ENCODE measurements at places on chromosomes 12 and 14.

DNA sequence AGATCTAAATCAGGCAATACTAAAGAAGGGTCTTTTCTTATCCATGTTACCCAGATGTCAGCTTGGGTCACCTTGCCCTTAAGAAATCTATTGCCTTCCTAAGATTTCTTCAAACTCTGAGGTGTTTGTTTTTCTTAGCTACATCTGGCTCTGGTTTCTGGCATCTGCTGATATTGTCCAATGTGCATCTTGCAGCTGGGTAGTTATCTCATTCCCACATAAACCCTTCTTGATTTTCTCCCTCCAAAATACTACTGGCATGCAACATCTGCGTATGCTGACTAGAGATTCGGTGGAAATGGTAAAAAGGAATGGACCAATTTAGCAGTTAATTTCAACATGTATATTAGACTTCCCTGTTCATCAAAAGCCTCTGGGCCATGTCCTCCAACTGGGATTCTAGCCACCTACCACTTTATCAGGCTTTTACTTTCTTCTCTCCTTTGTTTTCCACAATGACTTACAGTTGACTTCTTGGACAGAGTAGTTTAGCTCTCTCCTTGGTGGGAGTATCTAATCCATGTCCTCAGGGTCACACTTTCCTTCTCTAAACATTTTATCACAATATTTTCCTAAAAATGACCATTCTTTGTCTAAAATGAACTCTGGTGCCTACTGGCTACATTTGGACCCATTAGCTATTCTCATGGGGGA lies 324.8 kb upstream of the FAR2 start:
- DNase-seq: no peak

DNA sequence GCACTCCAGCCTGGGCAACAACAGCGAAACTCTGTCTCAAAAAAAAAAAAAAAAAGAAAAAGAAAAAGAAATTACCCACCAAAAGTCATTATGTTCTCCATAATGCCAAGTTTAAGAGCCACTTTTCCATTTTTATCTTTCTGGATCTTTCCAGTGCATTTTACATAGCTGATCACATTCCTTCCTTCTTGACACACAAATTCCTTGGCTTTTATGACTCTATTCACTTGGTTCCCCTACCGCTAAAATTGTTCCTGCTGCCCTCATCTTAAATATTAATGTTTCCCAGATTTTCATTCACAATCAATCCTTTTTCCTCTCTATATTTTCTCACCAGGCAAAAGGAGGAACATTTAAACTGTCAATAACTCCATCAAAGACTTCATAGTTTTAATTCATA lies 20.2 kb downstream of the KLHL28 start:
- no peak for DNase-seq

GRCh38 chr14:34875031-34875922 lies at the start of gene BAZ1A:
Gene BAZ1A (minus strand): TSS chr14:34875360. CDS start chr14:34874604, 756 bp downstream.
- peak; percentile 90 for DNase-seq

DNA sequence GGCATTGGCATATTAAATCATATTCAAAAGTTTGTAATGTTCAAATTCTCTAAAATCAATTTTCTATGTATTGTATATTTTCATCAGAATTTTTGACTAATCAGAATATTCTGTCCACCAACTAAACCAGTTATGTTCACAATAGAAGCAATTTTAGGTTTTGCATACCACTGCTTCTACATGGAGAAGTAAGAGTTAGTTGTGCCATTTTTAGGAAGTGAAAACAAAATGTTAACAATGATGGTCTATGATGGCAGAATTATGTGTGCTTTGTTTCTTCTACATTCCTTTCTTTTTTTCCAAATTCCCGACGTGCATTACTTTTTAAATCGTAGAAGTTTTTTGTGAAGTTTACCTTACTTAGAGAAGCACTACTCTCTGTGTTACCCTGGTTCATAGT lies 29.5 kb downstream of the ABHD12B start:
- DNase-seq: no peak

DNA sequence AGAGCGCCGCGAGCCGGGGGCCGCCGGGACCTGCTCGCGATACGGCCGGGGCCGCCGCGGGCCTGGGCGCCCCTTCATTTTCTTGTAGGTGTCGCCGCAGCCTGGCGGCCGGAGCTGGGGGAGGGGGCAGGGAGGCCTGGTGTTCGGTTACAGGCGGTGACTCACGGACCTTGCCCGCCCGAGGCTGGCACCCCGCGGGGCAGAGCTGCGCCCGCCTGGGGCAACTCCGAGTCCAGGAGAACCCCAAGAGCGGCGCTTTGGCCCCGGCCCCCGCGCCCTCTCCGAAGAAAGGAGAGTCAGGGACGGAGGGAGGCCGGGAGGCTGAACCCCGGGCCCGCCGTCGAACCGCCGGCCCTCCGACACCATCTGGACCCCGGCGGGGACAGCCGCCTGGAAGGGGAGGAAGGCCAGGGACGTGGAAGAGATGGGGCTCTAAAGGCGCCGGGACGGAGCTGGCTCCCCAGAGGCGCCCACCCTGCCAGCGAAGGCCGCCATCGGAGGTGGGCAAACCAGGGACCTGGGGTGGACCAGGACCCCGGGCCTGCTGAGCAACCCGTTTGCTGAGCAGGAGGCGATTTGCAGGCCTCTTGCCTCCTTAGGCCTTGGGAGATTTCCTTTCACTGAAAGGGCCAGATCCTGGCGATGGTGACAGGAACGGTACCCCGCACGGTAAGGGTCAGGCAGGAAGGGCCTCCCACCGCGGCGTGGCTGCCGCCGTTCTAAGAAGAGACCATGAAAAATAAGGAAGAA lies 843 bp upstream of the NUAK1 start:
- peak; percentile 72 for DNase-seq

GRCh38 chr14:100504372-100505078 lies 82.7 kb downstream of the BEGAIN start:
- DNase-seq: peak; percentile 20

DNA sequence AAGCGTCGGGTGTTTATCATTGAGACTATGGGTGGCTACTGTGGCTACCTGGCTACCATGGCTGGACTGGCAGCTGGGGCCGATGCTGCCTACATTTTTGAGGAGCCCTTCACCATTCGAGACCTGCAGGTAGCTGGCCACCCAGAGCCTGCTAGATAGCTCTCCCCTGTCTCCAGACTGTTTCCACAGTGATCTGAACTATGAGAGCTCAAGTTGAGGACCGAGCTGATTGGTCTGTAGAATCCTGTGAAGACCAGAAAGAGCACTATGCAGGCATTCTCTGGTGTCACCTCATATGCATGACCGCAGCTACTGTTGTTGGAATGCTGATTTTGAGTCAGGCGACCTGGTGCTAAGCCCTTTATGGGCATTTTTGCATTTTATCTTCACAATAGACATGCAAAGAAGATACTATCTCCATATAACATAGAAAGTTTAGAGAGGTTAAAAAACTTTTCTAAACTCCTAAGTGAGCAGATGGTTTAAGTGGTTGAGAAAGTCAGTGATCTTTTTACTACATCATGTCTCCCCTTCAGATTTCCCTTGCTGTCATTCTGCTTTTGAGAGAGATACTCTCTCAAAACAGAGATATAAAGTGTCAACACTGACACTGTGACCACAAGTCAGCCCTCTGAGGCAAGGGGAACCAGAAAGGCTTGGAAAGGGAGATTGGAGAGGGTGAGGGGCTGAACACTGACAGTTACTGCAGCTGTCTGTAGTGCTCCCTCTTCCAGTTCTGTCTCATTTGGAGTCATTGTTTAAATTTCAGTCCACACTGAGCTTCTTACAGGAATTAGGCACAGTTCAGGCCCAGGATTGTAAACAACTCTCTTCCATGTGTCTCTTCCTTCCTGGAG lies 14.3 kb downstream of the ASB8 start:
- no peak for DNase-seq

DNA sequence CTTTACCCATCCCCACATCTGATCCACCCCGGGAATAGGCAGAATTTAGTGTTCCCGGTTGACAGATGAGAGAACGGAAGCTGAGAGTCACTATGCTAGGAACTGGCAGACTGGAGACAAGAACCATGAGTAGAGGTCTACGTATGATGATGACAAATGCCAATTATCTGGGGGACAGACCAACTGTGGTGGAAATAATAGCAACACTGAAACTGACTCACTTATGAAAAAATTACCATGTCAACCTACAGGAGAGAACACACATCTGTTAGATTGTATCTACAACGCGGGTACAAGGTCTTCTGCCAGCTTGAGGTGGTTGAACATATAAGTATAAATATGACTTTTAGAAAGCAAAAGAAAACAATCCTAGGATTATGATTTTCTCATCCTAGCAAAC lies 15.4 kb upstream of the SELPLG start:
- peak; percentile 51 for DNase-seq

- no peak for DNase-seq
Observed at GRCh38 chr12:68976395-68976841, 43.4 kb upstream of the CPM start.

DNA sequence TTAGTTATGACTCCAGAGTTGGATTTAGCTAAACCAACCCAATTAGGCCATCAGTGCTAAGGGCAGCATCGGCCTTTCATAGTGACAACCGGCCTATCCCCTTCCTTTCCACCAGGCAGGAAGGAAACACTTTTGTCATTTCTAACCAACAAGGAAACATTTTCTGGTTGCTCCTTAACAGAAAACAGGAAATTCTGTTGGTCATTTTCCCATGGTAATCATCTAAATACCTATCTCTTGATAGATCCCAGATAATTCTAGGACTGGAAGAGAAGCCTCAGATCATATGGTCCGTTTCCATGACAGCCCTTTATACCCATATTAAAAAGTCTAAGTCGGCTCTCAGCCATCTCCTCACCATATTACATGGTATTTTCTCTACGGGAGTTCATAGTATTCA lies 79.2 kb upstream of the USP44 start:
- no peak for DNase-seq

GRCh38 chr14:24903337-24903736 lies 146.6 kb downstream of the STXBP6 start:
- DNase-seq: peak; percentile 60

DNA sequence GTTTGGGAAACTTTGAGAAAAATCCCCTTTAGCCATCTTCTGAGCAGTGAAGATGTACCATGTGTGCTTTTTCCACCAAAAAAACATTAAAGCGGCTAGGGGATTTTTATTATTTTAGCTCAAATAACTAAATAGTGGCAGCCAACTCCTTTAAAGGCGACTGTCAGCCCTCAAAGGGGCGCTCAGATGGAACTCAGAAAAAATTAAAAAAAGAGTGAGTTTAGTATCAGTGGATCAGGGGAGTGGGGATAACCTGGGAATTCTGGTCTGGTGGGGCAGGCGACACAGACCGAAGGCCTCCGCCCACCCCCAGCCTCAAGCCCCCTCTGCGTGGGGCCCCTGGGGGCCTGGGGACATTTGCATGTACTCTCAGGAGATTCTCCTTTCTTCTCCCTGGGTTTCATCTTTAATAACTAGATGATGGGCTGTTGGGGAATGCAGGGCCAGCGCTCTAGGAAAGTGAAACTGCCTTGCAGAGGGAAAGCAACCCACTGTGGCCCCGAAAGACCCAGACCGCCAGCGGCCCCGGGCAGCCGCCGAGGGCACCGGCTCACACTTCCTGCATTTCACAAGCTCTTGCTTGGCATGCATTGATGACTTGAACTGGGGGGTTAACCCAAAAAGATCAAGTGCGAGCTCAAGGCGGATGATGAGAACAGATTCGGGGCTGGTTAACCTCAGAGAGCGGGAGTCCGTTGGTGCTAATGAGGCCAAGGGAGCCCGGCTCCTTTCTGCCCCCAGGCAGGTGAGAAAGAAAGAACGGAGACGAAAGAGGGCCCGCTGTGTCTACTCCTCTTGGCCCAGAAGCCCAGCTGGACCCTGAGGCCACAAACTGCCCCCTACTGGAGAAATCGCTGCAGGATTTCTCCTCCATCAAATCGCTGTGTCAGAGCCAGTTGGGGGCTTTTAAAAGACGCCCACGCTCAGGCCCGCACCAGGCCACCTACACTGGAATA lies 7.3 kb upstream of the BATF start:
- DNase-seq: no peak

- DNase-seq: peak; percentile 11
Observed at GRCh38 chr12:78864870-78865463, 393 bp downstream of the SYT1 start.

GRCh38 chr12:127548123-127548553 lies 718.8 kb upstream of the TMEM132C start:
- no peak for DNase-seq
